ENCODE measurements at places on chromosomes 1 and 21.

GRCh38 chr1:111570781-111571181, 48.8 kb upstream of the RAP1A start:
- DNase-seq, result no peak

- no peak for DNase-seq
Measured at GRCh38 chr1:87642581-87643221, 314.0 kb downstream of the LMO4 start.

GRCh38 chr1:17059391-17060305, 5.8 kb upstream of the SDHB start:
- DNase-seq, result no peak

DNA sequence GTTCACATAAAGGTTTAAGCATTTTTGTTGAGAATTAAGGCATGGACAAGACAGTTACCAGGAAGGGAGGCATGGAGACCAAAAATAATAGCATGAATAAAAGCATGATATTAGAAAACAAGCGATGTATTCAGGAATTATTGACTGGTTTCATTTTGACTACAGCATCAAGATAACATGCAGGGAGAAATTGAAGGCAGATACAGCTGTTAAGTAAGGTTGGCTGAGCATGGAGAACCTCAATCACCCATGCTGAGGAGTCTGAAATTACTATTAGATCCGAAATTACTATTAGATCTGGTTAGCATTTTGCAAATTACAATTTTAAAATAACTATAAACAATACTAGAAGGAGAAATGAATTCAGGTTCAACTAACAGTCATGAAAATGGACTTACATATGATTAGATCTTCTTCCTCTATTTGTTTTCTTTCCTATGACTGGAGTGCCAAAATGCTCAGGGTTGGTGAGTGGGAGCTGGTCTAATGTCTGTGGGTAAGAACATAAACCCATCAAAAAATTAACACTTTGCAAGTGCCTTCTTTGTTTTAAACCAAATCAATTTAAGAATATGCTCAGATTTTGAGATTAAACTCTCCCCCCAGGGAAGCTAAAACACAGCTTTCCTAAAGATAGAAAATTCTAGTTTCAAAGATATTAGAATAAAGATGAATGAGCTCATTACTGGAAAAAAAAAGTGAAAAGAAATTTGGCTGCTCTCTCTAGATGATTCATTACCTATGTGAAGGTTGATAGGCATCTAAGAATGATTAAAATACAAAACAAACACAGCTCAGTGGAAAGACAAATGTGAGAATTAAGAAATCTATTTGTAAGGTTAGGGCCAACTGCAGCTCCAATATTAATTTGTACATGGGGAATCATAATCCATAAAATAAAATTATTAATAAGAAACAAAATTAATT, 81.7 kb downstream of the ARID4B start:
- no peak for DNase-seq

DNA sequence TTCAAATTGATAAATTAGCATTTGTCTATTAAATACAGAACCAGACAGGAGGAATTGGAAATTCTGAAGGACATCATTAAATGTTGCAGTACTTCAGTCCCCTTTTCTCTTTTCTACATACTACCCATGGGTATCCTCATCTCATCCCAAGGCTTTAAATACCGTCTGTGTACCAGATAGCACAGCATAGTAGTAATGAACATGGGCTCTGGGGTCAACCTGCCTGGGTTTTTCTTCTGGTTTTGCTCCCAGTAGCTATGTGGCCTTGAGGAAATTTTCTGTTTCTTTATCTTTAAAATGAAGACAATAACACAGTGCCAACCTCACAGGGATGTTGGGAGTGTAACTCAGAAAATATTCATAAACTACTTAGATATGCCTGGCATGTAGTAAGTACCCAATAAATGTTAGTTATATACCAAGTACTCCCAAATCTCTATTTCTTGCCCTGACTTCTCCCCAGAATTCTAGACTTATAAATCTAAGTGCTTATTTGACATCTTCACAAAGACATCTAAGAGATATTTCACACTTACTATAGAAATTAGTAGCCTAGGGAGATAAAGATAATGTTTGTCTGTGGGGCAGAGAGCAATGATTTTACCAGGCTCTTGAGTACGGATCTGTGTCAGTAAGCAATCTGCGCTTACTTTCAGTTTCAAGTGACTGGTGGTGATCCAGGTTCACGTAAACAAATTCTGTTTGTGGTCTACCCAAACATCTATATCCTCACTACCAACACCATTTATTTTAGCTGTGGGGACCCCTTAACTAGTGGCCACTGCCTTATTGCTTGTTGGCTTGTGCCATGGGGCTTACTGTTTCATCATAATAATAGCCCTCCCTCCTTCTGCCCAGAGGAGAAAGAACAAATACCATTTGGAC, 37.3 kb downstream of the VANGL2 start:
- no peak for DNase-seq

DNA sequence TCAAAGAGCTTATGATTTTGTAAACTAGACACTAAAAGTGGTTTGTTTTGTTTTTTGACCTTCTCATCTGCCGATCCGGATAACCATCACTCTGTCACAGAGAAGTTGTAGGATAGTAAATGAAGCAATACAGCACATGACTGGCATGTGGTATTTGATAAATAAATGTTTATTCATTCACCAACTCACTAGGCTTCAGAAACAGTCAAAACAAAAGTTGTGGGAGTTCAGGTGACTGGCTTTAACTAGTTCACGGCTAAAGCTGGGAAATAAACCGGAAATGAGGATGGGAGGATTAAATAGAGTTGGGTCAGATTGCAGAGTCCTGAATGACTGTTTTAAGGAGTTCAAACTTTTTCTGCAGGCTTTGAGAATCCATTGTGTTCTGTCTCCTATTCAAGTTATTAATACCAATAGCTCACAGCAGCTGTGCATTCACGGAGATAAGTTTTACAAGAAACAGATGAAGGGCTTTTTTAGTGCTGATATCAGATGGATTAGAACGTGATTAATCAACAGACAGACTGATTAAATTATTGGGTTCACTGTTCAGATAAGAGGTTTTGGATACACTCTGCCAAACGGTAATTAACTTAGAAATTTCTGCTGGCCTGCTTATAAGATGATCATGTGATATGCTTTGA, 463.3 kb downstream of the DPYD start:
- DNase-seq, result no peak

DNA sequence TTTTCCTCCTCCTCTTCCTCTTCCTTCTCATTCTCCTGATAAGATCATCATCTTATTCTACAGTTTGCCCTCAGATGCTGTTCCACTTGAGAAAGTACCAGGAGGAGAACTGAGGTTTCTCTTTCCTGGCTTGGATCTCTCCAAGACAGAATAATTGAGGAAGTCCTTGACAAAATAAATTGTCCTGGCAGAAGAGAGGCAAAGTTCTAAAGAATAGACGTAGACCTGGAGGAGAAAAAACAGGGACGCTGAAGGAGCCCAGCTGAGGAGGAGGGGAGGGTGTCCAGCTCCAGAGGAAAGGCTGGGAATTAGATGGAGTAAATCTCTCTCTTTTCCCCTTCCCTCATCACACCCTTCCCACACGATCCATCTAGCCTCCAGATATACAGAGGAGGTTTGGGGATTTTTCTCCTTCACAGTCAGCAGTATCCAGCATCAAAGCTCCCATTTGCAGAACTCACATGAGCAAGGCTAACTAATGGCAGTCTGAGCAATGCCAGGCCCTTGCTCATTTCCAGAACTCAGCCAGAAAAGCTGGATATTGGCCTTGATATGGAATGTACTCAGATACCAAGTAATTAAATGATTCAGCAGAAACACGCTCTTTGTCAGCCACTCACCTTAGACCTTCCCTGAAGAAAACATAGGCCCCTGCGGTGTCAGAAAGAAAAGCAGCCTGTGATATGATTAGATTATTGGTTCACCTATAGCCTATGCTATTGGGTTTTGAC, 5.1 kb upstream of the GNG12 start:
- DNase-seq, result no peak

- DNase-seq, result no peak
Measured at GRCh38 chr1:90443354-90443753, 273.7 kb downstream of the BARHL2 start.

- DNase-seq, result no peak
Measured at GRCh38 chr1:47545912-47546483, 108.2 kb downstream of the FOXD2 start.

- DNase-seq, result no peak
Measured at GRCh38 chr1:147786536-147786935, 26.1 kb upstream of the GJA5 start.

GRCh38 chr1:215052256-215053015, 30.1 kb upstream of the KCNK2 start:
- no peak for DNase-seq

GRCh38 chr1:182927693-182928433, 25.1 kb downstream of the SHCBP1L start:
- DNase-seq, result no peak

- no peak for DNase-seq
Measured at GRCh38 chr21:37974081-37974480, 57.8 kb upstream of the KCNJ6 start.

DNA sequence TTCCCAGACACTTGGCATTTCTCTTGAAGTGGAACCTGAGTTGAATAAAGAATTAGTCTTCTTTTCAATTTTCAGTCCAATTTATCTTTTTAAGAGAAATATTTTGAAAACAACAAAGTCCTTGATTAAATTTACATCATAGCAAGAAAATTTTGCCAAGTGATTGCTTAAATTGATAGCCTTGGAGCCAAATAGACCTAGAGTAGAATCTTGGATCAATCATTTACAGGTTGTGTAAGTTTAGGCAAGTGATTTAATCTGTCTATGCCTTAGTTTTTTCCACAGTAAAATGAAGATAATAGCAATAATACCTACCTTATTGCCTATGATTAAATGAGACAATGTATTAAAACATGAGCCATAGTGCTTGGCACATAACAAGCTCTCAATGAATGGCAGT, 113.9 kb downstream of the LHX9 start:
- DNase-seq, result no peak

GRCh38 chr1:152640351-152640750, 17.4 kb upstream of the LCE3A start:
- no peak for DNase-seq

DNA sequence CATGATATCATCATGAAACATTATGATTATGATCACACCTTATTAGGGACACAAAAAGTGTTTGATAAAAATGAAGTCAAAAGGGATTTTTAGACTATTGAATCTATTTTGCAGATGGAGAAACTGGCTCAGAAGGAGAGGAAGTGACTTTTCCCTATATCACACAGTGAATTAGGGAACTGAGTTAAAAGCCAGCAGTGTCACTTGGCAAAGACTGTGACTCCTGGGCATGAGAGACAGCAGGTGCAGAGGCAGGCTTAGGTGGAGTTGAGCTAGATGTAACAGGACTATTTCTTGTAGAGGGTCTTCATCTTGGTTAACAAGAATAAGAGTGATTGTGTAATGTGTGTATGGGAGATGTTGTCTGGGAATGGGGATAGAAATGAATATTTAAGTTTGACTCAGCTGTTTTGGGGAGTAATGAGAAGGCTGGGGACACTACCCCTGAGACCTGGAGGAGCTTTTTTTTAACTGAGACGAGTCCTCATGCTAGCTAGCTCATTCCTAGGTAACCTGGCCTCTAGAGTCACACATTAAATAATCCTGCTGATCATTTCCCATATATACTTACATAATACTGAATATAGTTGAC, 1.0 kb upstream of the CD84 start:
- no peak for DNase-seq

- DNase-seq, result no peak
Measured at GRCh38 chr21:45282283-45283034, 5.2 kb downstream of the POFUT2 start.

DNA sequence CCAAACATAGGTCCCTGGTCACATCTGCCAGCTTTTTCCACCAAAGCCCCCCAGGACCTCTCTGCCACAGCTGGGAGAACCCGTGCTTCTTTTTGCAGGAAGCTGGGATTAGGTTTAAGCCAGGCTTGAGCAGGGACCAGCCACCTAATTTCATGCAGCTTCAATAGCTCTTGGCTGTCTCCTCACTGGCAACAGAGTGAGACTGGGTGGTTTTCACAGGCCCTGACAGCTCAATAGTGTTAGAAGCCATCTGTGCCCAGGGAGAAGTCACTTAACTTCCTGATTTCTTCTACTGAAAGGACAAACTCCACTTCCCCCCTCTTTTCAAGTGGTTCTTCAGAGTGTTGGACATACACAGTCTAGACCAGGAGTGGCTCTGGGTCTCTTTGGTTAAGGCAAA, 20.4 kb upstream of the SRSF4 start:
- DNase-seq, result no peak

DNA sequence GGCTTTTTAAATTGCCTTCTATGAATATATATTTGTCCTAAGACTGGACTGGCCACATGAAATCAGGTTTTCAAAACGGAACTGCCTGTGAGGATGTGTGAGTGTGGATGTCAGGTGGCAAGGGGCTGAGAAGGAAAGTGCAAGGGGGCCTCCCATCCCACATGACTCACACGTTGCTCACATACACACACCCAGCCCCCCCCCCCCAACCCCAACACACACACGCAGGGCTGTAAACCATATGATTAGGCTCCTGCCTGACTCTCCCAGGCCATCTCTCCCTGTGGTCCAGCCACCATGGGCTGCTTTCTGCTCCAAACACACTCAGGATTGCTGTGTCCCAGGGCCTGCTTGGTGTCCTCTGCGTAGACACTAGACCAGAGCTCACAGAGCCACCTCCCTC, 22.4 kb downstream of the DEGS1 start:
- no peak for DNase-seq

DNA sequence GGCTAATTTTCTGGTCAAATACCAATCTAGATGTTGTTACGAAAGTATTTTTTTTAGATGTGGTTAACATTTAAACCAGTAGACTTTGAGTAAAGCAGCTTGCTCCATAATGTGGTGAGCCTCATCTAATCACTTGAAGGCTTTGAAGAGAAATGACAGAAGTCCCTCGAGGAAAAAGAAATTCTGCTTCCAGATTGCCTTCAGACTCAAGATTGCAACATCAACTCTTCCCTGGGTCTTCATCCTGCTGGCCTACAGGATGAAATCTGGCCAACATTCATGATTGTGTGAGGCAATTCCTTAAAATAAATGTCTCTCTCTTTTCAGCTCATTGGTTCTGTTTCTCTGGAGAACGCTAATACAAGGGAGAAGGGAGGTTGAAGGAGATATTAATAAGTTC, 32.5 kb upstream of the SSX2IP start:
- DNase-seq, result no peak

- DNase-seq, result no peak
Measured at GRCh38 chr1:69739251-69739605, 171.5 kb downstream of the LRRC7 start.

DNA sequence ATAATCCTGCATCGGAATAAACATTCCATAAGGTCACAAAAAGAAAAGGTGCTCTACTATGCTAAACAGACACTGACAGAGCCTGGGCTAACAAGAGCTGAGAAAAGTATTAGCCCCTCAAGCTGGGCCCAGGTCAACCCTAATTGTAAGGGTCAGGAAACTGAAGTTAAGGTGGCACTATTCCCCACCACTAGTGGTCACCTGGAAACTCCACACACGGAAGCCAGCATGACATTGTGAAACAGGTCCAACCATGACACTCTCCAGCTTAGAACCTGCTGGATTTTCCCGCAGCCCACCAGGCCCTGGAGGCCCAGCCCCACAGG, 1.2 kb downstream of the PTTG1IP start:
- DNase-seq, result no peak

GRCh38 chr1:145995148-145995881, 1.1 kb downstream of the TXNIP start:
- no peak for DNase-seq

- DNase-seq, result no peak
Measured at GRCh38 chr1:84223751-84224432, 77.6 kb upstream of the SAMD13 start.

- DNase-seq, result no peak
Measured at GRCh38 chr21:15221799-15222386, 157.1 kb upstream of the NRIP1 start.

- no peak for DNase-seq
Measured at GRCh38 chr1:241645199-241645598, 5.0 kb upstream of the CHML start.
